ENCODE measurements at places on chromosomes 5 and 9. TPM values are rescaled to one million over a fixed set of nuclear protein-coding genes. Genes with fewer than 3 reads are reported as not detected.

The NACC2 gene
- 16.5 TPM for total RNA-seq

DNA sequence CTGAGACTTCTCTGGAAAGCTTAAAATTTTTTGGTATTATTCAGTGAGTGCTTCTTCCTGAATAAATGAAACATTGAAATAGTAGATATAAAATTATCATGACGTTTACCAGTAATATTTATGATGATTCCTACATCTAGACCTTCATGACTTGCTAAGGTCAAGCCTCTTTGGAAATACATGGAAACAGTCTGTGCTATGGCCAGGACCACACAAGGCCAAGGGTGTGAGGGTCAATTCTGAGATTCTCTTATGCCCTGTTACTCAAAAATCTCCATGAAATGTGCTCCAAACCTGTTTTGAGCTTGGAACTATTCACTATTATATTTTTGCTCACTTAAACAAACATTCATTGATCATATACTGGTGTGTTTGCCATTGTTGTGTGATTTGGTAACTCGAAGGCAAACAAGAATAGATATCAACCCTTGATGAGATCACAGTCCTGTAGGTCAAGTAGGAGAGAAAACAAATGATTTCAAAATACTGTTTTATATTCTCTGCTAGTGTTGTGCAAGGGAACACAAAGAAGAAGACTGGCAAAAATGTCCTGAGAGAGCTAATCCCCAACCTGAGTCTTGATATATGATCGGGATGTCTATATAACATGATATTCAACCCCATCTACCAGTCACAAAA is 1254.9 kb upstream of the DMAC1 start:
- DNase-seq = no peak

GRCh38 chr9:137905740-137906139 is 28.2 kb downstream of the CACNA1B start:
- DNase-seq = no peak

GRCh38 chr5:95086927-95087815 is 197.7 kb downstream of the MCTP1 start:
- DNase-seq = no peak

GRCh38 chr9:89945133-89945532 is 340.3 kb downstream of the GADD45G start:
- DNase-seq = no peak

- DNase-seq = peak; percentile 64
Observed at GRCh38 chr5:83583859-83584258, 112.3 kb downstream of the VCAN start.
